Amygdala (tissue), 56 donors: ENCODE measurements at places on chromosomes 7 and 10.

GRCh38 chr7:117937049-117937752, 64.0 kb upstream of the CTTNBP2 start:
- no peak for DNase-seq

GRCh38 chr7:118843456-118843855, 619.0 kb downstream of the ANKRD7 start:
- no peak for DNase-seq

- DNase-seq = no peak
These were observed 110.1 kb downstream of the PLCE1 start for GRCh38 chr10:94103801-94104221.

DNA sequence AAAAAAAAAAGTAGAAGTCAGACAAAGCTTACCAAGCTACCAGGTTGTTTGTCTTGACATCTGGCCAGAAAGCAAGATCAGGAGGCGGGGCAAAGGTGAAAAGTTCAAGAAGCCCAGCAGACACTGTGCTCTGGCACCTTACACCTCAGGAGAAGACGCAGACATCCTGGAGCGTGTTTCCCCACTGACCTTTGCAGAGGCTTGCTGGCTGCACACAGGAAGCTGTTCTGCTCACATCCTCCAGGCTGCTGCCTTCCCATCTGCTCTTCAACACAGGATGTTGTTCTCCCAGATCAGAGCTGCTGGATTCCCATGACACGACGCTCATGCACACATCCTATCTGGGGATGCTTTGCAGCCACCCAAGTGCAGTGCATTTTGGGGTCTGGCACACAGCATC, 174.4 kb upstream of the KIAA1217 start:
- no peak for DNase-seq

GRCh38 chr10:33612551-33612950, 278.1 kb upstream of the NRP1 start:
- DNase-seq = no peak

- no peak for DNase-seq
These were observed 132.7 kb downstream of the JCAD start for GRCh38 chr10:29926693-29927048.

DNA sequence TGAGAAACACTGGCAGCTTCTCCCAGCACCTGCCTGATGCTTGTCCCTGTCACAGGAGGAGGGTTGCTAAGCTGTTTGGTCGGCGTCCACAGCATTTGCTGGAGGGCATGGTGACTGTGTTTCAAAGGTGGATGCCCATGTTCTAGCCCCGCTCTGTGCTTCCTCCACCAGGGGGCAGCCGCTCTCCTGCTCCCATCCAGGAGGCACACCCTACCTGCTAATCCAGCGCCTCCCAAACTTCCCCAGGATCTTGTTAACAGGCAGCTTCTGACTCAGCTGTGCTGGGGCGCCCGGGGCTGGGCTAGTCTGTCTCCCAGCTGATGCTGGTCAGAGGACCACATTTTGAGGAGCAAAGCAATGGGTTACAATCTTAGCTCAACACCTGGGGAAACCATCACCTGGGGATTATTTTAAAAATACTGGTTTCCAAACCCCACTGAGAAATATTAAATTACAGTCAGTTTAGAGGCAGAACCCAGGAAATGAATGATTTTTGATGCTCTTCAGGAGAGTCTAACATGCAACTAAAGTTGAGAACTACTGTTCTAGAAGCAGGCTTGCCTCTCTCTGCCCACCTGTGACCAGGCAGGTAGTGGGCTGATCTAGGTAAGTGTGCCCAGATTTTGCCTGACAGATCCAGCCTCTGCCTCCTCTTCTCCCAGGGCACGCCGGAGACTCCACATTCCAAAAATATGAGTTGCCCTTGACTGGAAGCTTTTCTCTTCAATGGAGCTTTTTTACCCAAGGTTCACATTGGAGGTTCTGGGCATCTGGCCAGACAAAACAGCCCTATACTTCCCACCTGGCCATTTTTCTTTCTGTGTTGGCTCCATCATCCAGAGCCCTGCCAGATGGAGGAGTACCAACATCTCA, 92.7 kb upstream of the GPR26 start:
- DNase-seq = no peak

- DNase-seq = no peak
These were observed 457.2 kb downstream of the ARL4A start for GRCh38 chr7:13144673-13145072.

DNA sequence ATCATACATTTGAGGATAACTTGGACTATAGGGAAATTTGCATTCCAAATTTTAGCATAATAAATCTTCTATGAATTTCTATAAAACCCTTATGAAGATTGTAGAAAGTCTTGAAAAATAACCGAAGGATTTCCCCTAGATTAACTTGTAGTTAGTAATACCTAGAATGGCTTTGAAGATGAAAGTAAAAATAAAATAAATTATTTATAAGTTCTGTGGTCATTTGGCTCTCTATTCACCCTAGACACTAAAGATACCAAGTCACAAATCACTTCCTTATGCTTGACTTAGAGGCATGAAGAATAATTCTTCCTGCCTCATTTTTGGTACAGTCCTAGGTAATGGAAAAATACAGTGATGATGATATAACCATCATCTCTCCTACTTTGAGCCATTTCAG, 79.3 kb downstream of the CSTF2T start:
- DNase-seq = no peak

DNA sequence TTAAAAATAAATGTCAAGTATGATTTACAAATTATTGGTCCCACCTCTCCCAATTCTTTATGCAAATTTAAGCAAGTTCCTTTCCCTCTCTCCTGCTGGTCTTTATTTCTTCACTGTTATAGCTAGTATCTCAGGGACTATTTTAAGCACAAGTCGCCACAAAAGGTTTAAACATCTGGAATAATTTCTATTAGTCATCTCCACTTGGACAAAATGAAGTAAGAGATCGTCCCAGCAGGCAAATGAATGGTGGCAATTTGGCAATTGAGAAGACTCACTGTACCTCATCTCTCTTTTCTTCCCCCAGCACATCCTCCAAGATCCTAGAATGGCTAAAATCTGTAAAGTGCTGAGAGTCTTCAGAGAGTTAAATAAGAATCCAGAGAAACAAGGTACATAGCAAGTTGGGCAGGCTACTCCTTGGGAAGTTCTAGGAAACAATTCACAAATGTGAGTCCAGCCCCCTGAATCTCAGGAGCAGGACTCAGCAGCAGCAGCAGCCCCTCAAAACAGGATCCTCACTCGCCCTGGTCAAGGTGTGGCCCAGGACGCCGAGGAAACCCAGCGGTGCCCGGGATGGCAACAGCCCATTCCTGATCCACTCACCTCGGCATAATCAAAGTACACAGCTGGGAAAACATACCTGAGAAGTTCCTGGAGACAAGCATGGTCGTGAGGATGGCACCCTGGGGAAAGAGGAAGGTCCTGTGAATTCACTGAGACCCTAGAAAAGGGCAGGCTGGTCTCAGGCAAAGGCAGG, 30.3 kb upstream of the NDST2 start:
- no peak for DNase-seq

DNA sequence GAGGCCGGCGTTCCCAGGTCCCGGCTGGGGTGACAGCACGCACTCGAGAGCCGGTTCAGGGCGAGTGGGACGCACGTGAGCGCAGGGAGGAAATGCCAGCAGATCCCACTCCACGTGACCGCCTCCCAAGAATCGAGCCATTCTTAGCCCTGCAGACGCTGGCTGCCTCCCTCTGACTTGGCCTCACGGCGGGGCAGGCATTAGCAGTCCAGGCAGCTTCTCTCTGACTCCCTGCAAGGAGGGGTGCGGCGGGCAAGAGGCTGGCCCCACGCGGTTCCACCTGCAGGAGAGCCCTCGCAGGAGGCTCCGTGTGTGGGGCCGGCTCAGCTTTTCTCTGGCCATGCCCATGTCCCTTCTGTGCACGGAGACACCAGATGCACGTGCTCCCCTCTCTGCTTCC, 10.1 kb downstream of the GPR146 start:
- peak; percentile 79 for DNase-seq

GRCh38 chr10:79407423-79407796, 38.0 kb downstream of the ZCCHC24 start:
- DNase-seq = no peak

- DNase-seq = no peak
These were observed 553.4 kb upstream of the POM121L12 start for GRCh38 chr7:52482076-52482475.

DNA sequence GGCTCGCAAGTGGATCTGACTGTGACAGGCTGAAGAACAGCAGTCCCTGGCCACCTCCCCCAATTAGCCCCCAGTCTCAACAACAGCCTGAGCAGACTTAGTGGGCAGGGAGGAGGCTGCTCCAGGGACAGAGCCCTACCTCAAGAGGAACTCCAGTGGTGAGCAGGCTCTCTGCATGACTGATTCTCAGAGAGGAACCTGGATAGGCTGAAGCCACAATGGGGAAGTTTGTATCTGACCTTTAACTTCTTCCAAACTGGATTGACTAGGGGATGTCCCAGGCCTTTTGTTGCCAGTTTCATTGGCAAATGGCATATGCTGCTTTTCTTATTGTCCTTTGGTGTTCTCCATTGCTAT, 93.0 kb downstream of the ARHGAP22 start:
- DNase-seq = no peak

GRCh38 chr7:129616530-129616929, 5.0 kb downstream of the NRF1 start:
- no peak for DNase-seq

DNA sequence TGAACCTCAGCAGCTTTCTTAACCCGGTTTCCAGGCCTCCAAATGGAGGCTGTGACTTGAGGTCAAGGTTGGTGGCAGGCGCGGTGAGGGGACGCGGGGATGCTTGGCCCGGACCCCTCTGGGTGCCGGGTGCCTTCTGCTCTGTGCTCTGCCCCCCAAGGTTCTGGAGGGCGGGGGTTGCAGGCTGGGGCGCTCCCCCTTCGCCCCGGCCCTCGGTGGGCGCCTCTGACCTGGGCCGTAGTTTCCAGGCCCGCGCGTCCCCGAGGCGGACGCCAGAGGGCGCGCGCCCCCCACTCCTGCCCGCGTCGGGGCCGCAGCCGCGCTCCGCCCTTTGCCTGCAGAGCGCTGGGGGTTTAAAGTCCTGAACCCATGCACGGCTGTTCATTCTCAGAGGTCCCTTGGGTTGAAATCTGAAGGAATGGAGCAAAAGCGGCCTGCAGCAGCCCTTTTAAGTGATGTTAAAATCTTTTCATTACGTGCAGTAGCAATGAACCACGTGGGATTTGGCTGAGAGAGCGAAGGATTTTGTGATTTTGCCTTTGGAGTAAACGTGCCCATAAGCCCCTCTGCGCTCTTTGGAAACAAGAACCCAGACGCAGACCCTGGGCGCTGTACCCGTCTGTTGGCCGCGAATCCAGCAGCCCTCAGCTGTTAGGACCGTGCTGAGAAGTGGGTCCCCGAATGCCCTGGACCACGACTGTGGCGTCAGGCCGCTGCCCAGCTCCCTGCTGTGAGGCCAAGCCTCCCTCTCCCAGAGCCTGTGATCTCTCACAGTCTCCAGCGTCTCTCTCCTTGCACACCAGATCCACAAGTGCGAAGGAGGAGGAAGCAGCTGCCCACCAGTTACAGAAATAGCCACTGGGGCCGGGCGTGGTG, 135.0 kb downstream of the ACTR3B start:
- DNase-seq = no peak

GRCh38 chr10:63504145-63504881, 16.9 kb upstream of the REEP3 start:
- DNase-seq = no peak

DNA sequence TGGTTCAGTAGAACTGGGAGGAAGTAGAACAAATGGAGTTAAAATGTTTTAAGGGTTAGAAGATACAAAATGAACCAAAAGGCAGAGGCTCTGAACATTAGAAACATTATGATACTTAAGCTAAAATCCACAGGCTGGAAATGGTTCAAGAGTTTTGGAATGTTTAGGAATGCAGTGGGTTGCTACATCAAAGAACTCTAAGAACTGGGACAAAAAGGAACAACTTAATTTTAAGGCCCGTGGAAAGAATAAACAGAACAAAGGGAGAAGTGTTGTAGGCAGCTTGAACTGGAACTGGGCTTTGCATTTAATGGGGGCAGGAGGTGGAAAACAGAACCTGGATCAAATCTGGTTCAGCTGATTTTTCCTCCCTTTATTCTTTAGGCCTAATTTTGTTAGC, 3.5 kb upstream of the C7orf25 start:
- no peak for DNase-seq

DNA sequence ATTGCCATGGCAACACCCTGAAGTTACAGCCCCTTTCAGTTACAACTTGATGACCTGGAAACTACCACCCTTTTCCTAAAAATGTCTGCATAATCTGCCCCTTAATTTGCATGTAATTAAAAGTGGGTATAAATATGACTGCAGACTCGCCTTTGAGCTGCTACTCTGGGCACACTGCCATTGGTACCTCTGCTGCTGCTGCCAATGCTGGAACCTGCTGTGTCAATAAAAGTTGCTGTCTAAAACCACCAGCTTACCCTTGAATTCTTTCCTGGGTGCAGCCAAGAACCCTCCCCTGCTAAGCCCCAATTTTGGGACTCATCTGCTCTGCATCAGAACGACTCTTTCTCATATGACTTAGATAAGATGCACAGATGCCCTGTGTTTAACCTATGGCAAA, 10.2 kb upstream of the FRA10AC1 start:
- DNase-seq = no peak

DNA sequence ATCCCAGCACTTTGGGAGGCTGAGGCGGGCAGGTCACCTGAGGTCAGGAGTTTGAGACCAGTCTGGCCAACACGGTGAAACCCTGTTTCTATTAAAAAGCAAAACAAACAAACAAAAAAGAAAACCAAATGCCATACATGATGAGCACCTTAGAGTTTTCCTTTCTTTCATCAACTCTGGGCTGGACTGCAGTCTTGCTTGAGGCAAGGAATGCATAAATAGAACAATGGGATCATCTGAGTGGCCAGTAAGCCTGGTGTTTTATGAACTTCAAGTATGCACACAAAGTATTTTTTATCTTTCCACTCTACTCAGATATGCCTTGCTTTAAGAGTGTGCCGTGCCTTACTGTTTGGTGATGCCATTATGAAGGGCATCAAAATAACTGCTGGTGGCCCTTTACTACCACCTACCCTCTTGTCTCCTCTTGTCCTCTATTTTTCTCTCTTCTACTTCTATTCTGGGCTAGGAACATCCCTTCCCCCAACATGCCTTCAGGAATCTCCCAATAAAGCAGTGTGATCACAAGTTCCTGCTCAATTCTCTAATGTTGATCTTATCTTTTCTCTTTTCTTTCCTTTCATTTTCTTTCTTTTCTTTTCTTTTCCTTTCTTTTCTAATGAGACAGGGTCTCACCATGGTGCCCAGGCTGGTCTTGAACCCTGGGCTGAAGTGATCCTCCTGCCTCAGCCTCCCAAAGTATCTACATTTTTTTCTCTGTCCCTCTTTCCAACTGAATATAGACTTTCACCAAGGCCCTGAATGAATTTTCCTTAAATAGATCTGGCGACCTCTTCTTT, 10.2 kb downstream of the SCD start:
- no peak for DNase-seq
